ENCODE measurements at places on chromosomes 7 and 10.

GRCh38 chr10:100510533-100511308 lies 8.9 kb downstream of the SEC31B start:
- DNase-seq, result no peak

GRCh38 chr7:27346531-27347275 lies 104.1 kb downstream of the EVX1 start:
- no peak for DNase-seq

DNA sequence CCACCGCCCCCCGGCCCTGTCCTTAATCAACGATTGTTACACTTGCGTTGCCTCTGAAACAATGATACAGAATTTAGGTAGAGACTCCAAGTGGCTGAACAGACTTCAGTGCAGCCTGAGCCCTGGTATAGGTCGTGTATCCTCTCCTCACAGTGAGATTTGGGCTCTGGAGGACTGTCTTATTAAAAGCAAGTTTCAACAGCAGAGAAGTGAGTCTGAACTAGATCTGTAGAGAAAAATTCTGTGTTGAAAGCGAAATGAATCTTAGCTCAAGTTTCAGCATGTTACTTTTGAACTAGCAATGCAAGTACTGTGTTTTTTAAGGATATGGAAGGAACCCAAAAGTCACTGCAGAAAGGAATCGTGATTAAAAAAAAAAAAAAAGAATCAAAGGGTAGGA lies 103.1 kb downstream of the HOXA1 start:
- DNase-seq, result no peak

DNA sequence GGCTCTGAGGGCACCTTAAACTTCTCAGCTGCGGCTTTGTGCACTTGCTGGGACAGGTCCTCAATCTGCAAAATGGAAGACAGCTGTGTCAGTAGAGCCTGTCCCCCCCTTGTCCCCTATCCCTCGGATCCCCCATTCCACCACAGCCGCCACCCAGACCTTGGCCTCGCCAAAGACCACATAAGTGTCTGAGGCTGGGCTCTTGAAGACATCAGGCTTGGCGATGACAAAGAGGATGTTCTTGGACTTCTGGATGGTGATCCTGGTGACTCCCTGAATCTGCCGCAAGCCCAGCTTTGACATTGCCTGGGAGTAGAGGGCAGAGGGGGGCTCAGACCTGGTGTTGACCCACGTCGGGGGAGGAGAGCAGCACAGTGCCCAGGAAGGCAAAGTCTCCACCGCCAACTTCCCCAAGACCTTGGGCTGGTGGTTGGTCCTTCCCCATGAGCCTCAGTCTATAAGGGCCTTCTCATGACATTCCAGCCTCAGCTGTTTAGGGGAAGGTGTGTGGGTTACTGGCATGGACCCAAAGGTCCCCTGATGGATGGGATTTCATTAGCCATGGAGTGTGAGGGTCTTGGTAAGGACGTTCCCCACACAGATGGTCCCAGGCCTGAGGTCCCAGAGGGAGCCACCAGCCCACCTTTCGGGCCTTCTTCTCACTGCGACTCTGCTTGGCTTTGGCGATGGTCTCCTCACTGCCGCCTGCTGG lies 7.7 kb downstream of the NACAD start:
- no peak for DNase-seq

DNA sequence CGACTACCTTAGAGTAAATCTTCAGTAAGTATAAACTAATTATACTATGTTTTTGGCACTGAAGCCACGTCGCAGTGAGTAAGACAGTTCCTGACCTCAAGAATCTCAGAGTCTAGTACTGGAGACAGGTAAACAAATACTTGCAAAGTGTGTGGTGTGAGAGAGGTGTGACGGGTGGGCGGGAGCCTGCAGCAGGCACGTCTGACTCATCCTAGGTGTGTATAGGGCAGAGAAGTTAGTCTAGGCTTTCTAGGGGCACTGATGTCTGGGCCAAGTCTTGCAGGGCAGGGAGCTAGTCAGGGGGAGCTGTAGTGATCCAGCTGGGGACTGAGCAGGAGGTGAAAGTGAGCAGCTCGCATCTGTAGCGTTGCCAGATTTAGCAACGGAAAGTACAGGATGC lies 35.9 kb upstream of the SFTPD start:
- DNase-seq, result no peak

DNA sequence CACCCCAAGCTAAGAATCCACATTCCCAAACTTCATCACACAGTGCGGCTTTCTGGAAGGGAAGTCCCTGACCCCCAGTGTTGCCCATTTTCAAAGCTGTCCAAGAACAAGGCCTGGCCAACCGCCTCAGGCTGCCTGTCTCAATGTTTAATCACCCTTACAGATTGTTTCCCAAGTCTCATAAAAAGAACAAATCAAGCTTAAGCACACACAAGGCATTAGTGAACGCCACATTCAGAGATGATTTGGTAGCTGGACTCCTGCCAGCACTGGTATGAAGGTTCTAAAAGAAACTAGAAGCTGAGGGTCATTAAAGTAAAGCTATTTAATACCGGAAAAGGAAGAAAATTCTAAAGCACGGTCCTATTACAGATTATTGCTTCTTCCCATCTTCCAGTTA lies 35.6 kb downstream of the C10orf90 start:
- DNase-seq, result no peak

DNA sequence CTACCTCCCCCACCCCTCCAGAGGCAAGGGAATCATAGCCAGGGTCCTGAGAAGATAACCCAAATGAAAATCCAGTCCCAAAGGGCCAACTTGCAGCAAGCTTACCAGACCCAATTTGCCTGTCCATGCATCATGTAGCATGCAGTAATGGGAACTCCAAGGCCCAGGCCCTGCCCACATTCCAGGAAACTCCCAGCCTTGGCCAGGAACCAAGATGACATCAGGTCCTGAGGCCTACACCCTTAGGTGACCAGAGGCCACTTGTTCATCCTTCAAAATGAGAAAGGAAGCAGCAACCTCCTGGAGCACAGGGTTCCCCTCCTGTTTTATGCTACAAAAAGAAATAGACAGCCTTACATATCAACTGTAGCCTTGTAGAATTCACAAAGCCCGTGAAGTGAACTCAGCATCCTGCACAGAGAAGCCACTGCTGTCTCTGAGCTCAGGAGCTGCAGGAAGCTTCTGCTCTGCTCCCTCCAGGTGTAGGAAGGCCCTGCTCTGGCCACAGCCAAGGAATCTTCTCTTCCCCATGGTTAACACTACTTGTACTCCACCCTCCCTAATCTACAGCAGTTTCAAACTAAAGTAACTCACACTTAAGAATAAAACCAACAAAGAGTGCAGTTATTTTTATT lies 30.3 kb upstream of the GRB10 start:
- DNase-seq, result no peak

DNA sequence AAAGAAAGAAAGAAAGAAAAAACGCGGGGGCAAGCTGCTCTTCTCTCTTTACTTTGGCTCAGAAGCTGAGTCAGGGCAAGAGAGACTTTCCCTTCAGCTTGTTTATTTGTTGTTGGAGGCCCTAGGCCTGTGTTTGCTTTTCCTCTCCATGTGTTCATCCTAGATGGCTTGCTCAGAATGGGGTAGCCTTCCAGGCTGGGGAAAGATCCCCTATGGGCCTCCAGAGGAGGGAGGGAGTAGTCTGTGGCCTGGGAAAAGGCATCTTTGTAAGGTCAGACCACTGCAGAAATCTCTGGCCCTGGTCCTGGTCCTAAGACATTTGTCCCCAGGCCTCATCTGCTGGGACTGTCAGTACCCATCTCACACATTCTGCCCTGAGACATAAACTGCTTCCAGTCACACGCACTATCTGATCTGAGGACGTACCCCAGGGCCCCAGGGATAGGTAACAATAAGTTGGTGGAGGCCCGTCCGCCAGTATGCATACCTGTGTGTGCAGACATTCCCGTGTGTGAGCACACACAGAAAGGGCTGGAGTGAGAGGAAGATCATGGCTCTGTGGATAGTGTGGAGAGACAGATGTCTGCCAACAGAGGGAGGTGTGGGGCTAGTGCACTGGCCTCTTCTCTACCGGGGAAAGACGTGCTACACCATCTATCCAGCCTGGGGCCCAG lies 4.9 kb upstream of the SCD start:
- no peak for DNase-seq
